Adrenal gland (tissue), 19 donors: ENCODE measurements at places on chromosomes 1 and 21. TPM values are rescaled to one million over a fixed set of nuclear protein-coding genes. Genes with fewer than 3 reads are reported as not detected.

CHRM3 gene
- polyA plus RNA-seq = 0.53 TPM

NBPF12 gene
- 5.5 TPM for polyA plus RNA-seq

PTGFR gene
- polyA plus RNA-seq = 1.3 TPM

C4BPA gene
- polyA plus RNA-seq = 0.13 TPM

CENPF gene
- 0.77 TPM for polyA plus RNA-seq

RBM8A gene
- polyA plus RNA-seq = 61.5 TPM

CALML6 gene
- not detected for polyA plus RNA-seq

ASCL5 gene
- polyA plus RNA-seq = not detected

OLIG2 gene
- 0.16 TPM for polyA plus RNA-seq

PADI1 gene
- polyA plus RNA-seq = not detected

ETNK2 gene
- polyA plus RNA-seq = 4.1 TPM

BSND gene
- polyA plus RNA-seq = 0.04 TPM

OR10K1 gene
- polyA plus RNA-seq = not detected

DAP3 gene
- 114 TPM for polyA plus RNA-seq
